ENCODE measurements at places on chromosomes 13 and 19. TPM values are rescaled to one million over a fixed set of nuclear protein-coding genes. Genes with fewer than 3 reads are reported as not detected.

Gene TMPRSS9
- total RNA-seq = 0.23 TPM

Gene ZNF433
- total RNA-seq = 5.5 TPM

Gene RASGRP4
- 4.1 TPM for total RNA-seq

Gene VSTM1
- total RNA-seq = not detected

Gene FGF21
- not detected for total RNA-seq

Gene SWSAP1
- 1.7 TPM for total RNA-seq

Gene IL12RB1
- 2.6 TPM for total RNA-seq

Gene UBE2M
- total RNA-seq = 47.5 TPM

Gene CCDC70
- total RNA-seq = not detected

Gene DCT
- 0.54 TPM for total RNA-seq

Gene SYCN
- total RNA-seq = not detected

Gene NLRP13
- not detected for total RNA-seq

Gene SNAPC2
- 26.6 TPM for total RNA-seq

Gene OR7A5
- total RNA-seq = not detected

Gene ZNF524
- total RNA-seq = 17.3 TPM

Gene ATP7B
- total RNA-seq = 9.7 TPM

Gene APLP1
- total RNA-seq = 12.9 TPM

Gene KLK12
- not detected for total RNA-seq

Gene USHBP1
- 4.6 TPM for total RNA-seq

Gene PLIN5
- total RNA-seq = 3.8 TPM

Gene ICAM5
- 2.5 TPM for total RNA-seq

DNA sequence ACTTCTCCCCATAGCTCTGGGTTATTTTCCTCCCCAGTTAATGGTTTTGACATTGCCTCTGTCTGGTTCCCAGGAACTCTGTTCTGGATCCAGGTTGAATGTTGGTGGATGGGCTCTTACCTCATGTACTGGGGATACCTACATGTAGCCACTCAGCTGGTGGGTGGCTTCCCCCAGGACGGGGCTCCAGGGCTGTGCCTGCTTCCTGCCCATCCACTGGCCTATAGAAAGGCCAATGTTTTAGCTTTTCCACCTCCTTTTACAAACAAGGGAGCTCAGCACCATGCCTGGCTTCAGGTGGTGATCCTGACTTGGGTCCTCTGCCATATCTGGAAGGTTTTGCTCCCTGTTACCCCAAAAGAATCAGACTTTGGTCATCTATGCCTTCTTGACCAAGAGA, 120.2 kb downstream of the AKAP11 start:
- DNase-seq = no peak

DNA sequence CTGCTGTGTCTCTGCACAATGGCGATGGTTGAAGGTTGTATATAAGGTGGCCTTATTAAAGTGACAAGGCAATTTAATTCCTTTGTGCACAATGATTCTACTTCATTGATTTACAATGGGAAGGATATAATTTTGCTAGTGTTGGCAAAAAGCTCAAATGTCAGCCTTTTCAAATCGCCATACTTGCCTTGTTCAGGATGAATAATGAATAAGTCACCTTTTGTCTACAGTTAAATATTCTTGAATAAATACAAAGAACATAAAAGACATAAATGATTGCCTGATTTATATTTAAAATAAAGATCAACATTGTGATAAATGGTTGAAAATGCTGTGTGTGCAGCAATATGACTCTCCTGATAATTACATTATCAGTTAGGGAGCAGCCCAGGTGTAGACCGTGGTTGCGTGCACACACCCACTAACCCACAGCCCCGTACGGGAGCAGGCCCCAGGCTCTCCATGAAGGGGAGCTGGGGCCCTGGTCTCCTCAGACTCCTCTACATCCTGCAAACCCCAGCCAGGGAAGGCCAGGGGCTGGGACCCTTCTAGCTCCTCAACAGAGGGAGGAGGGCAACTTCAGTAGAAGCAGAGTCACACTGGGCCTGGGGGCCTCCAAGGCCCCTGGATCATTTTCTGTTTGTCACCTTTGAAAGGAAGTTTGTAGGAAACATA, 64.9 kb downstream of the TEX29 start:
- peak; percentile 45 for DNase-seq

- DNase-seq = no peak
These were observed 163.5 kb upstream of the SPRY2 start for GRCh38 chr13:80504453-80504852.

DNA sequence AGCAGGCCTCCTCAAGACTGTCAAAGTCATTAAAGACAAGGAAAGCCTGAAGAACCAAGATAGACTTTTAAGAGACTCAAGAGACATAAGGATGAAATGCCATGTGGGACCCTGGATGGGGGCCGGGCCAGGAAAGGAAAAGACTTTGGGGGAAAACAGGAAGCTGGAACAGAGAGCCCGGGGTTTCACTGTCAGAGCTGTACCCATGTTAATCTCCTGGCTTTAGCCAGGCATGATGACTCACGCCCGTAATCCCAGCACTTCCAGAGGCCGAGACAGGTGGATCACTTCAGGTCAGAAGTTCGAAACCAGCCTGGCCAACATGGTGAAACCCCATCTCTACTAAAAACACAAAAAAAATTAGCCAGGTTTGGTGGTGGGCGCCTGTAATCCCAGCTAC, 5.6 kb upstream of the KLF16 start:
- DNase-seq = no peak

- no peak for DNase-seq
These were observed 5.8 kb upstream of the PROZ start for GRCh38 chr13:113152691-113152983.

- DNase-seq = no peak
These were observed 36.2 kb upstream of the RBM26 start for GRCh38 chr13:79442221-79442620.

DNA sequence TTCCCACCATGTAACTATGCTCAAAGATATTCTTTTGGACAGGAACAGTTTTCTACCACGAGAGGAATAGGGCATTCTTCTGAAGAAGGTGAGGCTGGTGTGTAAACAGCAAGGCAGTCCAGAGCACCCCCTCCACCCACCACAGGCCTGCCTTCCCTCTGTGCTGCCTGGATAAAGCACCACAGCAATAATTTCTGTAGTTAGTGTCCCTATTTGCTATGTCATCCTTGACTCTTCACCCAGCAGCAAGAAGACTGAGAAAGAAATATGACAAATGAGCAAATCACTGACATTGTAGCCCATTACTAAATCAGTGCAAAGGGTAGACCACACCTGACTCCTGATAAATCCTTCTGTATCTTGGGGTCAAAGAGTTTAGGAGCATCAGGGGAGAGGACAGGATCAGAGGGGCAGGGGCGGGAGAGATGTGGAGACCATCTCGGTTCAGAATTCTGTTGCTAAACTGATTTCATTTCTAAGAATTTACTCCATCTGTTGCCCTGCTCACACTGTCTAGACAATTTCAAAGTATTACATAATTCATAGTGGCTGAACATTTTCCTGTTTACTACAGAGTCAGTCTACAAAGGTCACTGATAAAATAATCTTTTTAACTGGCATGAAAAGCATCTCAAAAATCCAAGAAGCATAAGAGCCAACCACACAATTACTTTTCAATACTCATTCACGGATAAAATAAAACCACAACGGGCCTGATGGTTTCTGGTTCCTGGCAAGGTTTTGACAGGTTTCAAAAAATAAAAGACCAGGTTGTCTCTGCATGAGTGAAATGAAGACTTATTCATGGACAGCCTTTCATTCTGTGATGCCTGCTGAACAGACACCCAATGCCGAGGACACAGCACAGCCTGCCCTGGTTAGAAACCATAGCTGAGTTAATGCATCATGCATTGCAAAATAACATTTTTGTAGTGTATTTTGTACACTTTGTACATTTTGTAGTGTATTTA, 88.4 kb upstream of the IRS2 start:
- DNase-seq = no peak

DNA sequence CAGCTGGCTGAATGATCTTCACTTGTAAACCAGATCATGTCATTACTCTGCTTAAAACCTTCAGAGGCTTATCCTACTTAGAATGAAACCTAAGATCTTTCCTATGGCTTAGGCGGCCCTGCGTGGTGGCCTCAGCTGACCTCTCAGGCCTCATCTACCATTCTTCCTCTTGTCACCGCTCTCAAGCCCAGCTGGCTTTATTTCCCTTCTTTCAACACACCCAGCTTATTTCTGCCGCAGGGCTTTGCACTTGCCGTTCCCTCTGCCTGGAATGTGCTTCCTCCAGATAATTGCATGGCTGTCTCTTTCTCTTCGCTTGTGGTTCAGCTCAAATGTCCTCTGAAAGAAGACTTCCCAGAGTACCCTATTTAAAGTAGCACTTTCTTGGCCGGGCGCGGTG, 3.6 kb upstream of the ASF1B start:
- DNase-seq = no peak

GRCh38 chr13:105805892-105806627, 729.4 kb downstream of the EFNB2 start:
- no peak for DNase-seq

DNA sequence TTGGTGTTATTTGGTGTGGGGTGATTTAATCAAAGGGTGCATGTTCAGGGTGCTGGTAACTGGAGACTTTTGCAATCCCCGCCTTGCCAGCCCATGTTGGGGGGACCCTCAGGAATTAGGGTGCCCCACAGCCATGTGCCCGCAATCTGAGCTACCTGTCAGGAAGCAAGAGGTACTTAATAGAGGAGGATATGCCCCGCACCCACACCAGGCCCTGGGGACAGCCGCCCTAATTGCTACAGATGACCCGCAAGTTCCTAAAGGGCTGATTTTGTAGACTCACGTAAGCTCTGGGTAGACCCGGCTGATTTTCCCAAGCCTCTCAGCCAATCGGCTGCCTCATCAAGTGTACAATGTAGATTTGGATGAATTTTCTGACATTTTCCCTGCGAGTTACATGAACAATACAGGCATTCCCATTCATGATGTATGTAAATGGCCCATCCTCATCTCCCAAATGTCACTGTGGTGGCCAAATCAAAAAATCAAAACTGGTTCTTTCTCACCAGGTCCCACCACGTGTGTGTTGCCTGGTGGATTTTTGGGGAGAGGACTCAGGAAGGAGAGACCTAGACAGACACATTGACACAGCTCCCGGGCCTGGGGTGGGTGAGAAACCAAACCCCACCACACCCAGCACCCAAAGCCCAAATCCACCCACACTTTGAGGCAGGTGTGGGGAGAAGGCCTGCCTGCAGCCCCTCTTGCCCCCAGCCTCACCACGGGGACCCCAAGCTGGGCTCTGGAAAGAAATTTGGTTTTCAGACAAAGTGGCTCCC, 119.2 kb upstream of the SPACA7 start:
- DNase-seq = no peak

DNA sequence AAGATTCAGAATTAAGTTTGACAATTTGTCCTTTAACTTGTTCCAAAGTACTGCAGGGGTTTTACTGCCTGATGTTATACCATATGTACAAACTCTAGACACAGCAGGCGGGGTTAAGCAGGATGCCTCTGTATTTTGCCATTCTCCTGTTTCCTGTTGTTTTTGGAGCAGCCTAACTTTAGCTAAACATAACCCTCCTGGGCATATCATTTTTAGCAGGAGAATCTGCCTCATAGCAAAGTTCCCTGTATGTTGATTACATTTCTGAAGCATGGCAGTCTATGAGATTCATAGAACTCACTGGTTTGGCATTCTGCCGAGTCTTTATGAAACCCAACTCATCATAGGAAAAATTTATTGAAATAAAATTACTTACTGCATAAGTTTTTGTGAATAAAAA, 5.2 kb downstream of the LHFPL6 start:
- DNase-seq = no peak

DNA sequence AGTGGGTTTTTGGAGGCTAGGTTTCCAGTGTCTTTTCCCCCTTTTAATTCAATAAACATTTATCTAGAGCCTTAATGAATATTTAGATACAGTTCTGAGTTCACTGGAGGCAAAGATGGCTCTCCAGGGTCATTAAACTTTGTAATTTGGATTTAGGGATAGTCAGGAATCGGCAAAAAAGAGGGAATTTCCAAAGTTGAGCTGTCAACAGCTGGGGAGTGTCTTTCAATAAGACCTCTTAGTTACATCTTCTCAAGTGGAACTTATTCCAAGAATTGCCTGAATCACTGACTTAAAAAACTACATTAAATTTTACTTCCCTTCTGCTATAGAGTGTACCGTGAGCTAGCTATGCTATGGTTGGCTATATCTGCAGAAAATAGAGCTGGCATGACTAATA, 2.0 kb downstream of the LRCH1 start:
- no peak for DNase-seq

DNA sequence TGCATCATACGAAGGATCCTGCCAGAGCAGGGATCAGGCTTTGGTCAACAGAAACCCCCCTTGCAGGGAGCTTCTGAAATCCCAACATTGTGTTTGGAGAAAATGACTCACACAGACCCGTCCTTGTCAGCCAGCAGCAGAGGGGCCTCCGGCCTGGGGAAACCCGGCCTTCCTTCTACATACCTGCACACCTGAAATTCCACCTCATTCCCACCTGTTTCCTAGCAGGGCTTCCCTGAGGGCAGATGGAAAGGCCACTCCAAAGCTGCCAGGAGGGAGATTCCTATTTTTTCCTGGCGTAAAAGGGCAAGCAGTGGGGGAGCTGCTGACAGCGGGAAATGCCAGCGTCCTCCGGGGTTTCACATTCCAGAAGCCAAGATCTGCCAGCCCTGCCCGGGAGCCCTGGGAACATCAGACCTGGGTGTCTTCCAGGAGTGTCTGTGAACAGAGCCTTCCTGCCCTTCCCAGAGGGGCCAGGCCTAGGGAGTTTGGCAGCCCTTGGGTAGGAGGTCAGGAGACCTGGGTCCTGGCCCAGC, 3.0 kb upstream of the IGFL1 start:
- no peak for DNase-seq

DNA sequence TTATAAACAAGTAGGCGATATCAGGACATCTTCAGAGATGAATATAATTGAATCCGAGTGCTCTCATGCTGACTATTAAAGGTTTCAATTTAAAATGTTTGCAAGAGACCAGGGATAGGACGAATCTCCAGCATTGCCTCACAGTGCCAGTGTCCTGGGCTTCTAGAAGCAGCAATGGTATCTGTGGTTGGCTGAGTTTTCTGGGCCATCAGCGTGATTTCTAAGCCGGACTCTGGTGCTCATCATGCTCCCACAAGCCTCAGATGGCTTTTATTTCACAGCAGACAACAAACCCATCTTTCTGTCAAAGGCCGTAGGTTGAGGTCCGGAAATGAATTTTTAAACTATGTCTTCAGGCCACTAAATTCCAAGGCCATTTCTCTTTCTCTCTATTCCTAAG, 187.7 kb downstream of the FOXO1 start:
- no peak for DNase-seq

GRCh38 chr13:111533900-111534683, 213.7 kb downstream of the TEX29 start:
- DNase-seq = no peak

DNA sequence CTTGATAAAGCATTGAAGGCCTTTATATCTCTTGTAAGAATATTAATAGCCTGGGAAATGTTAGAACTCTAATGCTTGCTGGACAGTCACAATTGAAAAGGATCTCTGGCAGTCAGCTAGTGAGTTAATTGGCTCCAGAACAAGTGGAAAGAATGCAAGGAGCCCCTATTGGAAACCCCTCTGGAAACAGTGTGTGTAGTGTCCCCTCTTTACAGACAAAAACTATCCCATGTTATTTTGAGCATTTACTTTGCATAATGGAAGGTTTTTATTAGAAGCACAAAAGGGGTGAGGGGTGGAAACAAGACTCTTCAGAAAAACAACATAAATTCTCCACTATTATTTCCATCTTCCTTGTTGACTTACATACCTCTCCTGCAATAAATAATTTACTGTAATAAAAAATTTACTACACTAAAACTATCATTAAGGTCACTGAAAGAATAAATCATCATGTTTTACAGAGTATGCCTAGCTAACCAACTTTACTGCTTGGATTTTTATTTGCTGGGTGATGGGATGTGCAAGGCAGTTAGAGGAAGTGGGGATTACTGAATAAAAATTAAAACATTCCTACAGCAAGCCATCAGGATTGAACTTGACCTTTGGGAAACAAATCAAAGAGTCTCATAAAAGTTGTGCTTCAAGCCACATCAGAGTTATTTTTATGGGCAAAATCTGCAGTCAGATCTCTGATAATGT, 610.4 kb downstream of the TBC1D4 start:
- DNase-seq = no peak

Data from aorta (tissue), 5 donors.